ENCODE measurements at places on chromosomes 7 and 10.

DNA sequence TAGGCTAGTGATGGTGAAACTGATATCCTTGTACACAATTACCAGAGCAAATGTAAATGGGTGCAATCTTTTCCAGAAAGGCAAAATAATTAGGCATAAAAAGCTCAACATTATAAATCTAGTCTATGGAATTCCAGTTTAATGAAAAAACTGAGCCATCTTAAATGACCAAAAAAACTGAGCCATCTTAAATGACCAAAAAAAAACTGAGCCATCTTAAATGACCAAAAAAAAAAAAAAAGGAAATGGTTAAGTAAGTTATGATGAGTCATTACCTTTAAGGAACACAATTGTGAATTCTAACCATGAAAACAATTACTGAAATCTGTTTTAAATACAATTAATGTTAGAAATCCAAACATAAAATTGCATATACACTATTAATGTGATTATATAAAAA lies 25.3 kb downstream of the USP6NL start:
- no peak for DNase-seq

GRCh38 chr7:92988941-92989545 lies 128.7 kb downstream of the SAMD9 start:
- DNase-seq = no peak

DNA sequence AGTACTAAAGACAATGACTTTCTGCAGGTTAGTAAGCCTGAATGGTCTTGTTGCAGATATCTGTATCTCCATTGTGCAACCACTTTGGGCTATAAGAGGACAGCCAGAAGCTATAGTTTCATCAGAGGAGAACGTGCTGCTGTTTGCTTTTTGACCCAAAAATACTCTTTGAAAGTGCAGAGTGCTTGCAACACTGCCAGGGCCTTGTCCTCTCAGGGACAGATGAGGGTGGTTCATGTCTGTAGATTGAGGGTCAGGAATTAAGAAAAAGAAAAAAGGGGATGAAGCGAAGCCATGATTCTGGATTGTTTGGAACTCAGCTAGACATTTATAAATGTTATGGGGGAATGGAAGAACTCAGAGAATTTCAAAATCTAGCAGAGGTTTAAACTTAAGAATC lies 212.5 kb downstream of the SEC23IP start:
- DNase-seq = no peak

GRCh38 chr7:5422396-5423305 lies 983 bp downstream of the TNRC18 start:
- DNase-seq = no peak

DNA sequence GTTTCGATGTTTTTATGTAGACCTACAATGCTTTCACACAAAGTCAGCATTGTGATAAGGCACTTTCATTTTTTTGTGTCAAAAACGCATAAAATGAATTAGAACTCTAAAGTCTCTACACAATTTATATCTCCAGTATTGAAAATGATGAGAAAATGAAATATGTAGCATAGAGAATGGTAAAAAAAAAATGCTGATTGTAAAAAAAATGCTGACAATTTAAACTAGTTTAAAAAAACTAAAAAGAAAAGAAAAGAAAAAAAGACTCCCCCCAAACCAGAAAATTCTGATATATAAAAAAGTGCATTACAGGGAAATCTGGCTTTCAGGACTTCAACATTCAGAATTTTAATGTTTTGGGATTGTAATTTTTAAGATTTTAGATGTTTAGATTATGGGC lies 148.1 kb downstream of the FZD1 start:
- no peak for DNase-seq

DNA sequence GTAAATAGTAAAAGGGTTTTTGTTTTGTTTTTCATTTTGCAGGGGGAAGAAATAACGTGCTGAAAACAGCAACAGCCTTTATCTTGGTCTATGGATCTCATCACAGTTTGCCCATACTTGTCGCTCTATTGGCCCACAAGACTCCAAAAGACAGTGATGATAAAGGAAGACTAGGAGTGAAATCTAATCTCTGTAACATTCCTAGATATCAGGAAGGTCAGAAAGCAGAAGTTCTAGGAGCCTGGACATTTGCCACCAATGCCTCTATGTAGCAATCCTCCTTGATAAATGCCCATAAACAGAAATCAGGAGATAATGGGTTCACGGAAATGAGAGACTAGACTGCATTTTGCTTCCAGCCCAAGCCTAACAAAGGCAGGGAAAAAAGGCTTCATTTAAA lies 8.9 kb downstream of the CUBN start:
- no peak for DNase-seq

DNA sequence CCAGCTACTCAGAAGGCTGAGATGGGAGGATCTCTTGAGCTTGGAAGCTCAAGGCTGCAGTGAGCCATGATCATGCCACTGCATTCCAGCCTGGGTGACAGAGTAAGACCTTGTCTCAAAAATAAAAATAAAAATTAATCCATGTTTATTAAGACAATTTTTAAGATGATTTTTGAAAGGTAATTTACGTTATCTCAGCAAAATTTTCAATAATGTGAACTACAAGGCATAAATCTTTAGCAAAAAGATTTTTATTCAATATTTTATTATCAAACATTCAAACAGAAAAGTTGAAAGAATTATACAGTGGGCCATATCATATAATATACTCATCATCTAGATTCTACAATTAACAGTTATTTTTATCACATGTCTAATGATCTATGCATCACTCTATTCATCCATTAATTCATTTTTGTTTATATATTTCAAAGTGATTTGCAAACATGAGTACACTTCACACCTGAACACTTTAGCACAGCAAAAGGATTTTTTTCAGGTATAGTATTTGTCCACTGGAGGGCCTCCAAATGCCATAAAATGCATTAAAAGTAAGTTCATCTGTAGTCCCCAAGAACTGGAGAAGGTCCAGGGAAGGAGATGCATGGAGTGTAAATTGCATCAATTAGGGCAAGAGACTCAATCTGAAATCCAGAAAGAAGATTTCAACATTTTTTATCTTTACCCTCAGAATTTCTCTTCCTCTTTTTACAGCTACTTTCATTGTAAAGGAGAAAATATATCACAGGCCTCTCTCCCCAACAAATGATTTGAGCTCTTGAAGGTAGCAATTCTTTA lies 38.6 kb upstream of the RSBN1L start:
- no peak for DNase-seq

- DNase-seq = no peak
These were observed 452.9 kb upstream of the AKR1E2 start for GRCh38 chr10:4373098-4373497.

- no peak for DNase-seq
These were observed 262.5 kb upstream of the GNAI1 start for GRCh38 chr7:79872176-79872575.

DNA sequence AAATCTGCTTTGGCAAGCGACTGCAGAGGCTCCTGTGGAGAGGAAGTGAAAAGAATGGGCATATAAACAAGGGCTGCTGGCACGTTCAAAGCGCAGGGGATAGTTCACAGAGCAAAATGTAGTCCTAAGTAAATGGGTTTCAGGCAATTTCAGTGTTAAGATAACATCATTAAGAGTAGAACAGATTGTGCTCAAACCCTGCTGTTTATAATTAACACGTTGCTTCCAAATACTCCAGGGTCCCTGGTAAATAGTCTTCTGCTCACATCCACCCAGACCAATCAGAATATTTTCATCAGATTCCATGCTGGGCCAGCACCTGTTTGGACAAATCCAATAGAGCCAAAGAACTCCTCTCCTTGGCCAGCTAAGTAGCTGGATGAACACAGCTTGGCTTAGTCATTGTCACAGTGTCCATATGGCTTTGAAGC lies 81.4 kb downstream of the ORC5 start:
- no peak for DNase-seq

DNA sequence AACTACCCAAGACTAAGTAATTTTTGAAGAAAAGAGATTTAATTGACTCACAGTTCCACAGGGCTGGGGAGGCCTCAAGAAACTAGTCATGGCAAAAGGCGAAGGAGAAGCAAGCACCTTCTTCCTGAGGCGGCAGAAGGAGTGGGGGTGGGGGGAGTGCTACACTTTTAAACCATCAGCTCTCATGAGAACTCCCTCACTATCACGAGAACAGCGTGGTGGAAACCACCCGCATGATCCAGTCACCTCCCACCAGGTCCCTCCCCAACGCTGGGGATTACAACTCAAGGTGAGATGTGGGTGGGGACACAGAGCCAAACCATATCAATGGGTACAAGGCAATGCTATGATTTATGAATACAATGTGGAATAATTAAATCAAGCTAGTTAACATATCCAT lies 241.9 kb downstream of the PTPRN2 start:
- no peak for DNase-seq

DNA sequence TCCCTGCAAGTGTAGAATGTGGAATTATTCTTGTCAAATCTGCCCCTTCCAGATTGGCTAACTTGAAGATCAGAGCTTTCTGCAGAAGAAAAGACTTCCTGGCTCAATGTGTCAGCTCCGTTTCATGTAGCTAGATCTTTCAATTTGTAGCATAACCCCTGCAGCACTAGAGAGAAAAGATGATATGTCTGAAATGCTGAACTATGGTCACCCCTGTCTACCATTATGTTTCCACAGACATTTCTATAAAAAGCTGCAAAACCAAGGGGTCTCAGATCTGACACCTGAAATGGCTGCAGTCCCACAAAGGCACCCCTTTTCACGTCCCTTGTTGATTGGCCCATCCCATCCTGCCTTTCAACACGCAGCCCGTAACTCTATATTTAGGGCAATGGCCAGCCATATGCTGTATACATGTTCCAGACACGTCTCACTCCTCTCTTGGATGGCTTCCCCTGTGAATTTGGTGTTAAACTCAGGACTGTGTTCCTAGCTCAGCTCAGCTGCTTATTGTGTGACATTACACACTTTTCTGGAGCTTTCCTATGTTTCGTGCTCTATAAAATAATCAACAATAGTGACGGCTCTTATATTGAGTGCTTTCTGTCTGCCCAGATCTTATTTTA lies 648.6 kb upstream of the CELF2 start:
- no peak for DNase-seq

DNA sequence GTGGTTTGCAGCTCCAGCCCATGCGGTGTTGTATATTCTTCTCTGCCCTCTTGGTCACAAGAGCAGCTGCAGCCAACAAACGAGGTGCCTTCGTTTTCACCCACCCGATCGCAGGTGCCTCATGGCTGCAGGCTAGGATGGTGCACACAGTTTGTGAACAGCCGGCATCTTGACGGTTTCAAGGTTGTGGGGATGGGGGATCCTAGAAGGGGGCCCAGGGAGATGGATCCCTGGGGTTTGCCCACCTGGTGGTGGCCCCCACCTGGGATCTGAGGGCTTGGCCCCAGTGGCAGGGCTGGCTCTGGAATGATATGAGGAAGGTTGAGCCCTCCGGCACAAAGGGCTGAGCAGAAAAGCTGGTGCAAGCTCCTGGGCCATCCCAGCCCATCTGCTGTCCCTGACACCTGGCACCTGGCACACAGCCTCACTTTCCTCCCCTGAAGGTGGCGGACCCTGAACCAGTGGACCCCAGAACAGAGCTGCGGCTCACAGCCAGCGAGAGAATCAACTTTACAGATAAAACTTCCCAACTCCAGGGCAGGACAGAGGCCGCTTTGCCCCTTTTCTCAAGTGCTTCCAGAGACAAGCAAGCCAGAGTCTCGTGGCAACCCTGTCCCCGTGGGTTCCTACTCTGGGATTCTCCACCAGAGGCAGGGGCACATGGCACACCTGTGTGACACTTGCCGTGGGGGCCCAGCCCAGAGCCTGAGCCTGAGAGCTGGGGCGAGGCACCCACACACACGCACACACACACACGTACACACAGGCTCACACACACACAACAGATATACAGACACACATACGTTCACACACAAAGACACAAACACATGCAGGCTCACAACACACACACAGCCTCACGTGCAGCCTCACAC lies 177.3 kb upstream of the PPP2R2D start:
- no peak for DNase-seq

DNA sequence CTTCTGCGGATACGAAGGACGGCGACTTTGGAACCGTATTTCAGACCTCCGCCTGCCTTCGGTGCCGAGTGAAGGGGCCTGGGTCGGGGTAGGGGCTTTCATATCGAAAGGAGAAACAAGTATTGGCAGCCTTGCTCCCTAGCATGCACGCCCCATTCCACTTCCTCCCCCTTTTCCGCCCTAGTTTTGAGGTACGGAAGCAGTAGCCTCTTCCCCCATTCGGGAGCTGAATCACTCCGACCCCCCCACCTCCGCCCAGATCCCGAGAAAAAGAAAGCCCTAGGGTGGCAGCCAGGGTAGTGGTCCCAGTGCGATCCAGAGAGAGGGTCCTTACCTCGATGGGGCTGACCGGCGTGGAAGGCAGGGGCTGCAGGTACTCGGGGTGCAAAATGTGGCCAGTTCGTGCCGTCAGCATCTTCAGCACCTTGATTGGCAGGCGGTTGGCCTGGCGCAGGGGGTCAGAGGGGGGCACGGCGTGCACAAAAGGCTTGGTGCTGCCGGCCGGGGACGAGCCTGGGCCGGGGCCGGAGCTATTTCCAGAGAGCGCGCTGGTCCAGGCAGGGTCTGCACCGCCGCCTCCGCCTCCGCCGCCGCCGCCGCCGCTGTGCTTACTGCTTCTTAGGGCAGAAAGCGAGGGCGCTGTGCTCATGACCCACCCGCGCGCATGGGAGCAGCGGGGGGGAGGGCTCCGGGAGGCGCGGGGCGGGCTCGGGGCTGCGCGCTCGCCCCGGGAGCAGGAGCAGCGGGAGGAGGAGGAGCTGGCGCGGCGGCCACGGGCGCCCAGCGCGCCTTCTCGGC lies 594 bp downstream of the ZNF503 start:
- DNase-seq = peak; percentile 43

DNA sequence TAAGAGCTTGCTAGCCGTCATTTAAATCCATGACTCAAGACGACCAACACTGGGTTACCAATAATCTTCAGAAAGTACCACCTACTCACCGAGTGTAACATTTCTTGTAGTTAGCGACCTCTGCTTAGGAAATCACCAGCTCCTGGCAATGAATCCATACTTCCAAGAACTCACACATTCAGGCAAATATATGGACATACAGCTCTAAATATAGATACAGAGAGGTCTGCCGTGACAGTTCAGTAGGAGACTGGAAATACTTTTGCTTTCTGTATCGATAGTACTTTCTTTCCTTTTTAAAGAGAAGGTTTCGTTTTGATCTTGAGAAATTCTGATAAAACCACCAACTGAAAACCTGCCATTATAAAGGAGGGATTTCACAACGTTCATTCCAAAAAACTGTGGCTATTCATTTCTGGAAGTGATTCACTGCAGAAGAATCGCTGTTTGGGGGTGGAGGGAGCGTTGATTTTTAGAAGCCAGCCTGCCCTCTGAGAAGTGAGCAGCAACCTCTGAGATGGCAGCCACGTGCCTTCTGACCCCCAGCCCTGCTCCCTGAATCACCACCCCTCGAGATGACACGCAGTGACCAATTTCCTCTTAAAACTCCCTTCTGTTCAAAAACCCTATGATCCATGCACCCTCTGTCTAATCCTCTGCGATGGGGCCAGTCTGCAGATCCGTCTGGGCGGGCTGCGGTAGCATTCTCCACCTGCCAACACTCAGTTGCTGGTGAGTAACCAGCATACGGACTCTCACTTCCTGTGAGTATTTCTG lies 179.0 kb upstream of the KLF14 start:
- peak; percentile 85 for DNase-seq

GRCh38 chr7:135682191-135682590 lies 19.9 kb downstream of the STMP1 start:
- no peak for DNase-seq

Measured in stimulated activated CD8-positive, alpha-beta memory T cell treated with anti-CD3 and anti-CD28 coated beads, Interleukin-4, amount 100 ng/mL, for 48 hours (primary cell).